Mesenchymal stem cell (in vitro differentiated cells and primary cell): ENCODE measurements at places on chromosomes 13 and 19.

DNA sequence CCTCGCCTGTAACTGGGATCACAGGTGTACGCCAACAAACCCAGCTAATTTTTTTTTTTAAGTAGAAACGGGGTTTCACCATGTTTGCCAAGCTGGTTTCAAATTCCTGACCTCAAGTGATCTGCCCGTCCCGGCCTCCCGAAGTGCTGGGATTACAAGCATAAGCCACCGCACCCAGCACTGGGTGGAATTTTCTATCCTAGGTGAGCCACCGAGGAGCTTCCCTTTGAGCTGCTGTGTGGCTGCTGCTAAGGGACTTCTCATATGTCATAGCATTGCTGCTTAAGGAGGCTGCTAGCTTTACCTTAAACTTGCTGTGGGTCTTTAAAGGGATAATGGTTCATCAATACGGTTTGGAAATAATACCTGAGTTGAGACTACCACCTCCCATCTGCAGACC, 2.9 kb upstream of the AMER2 start:
- no peak for DNase-seq

- peak; percentile 21 for DNase-seq
Measured at GRCh38 chr19:2782329-2782935, 641 bp downstream of the SGTA start.

DNA sequence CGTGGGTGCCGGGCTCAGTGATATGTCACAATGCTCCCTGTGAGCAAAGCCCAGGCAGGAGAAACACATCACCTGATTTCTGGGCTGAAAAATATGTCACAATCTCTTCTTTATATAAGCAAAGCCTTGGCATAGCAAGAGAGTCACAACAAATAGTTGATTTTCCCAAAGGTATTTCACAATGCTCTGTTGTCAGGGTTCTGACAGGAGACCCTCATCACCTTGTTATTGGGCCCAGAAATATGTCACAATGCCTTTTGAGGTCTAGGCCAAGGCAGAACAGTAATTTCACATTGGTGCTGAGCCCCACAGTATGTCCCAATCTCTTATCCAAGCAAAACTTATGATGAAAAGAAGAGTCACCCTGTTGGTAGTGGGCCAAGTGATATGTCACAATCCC, 125.7 kb downstream of the ZNF675 start:
- no peak for DNase-seq

DNA sequence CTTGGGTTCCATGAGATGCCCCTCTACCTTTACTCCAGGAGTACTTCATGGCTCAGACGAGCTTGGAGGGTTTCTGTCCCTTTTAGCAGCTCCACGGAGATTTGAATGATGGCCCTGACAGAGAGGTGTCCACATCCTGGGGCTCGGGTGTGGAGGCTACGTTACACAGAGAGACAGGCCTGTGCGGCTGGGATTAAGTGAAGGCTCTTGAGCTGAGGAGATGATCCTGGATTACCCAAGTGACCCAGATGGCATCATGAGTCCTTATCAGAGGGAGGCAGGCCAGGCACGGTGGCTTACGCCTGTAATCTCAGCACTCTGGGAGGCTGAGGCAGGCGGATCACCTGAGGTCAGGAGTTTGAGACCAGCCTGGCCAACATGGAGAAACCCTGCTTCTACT, 12.4 kb downstream of the DPP9 start:
- DNase-seq, result no peak

- DNase-seq, result peak; percentile 91
Measured at GRCh38 chr19:55178781-55179599, 1.1 kb downstream of the SYT5 start.

GRCh38 chr13:68927387-68928026, 1180.1 kb upstream of the ATXN8OS start:
- DNase-seq, result peak; percentile 39

DNA sequence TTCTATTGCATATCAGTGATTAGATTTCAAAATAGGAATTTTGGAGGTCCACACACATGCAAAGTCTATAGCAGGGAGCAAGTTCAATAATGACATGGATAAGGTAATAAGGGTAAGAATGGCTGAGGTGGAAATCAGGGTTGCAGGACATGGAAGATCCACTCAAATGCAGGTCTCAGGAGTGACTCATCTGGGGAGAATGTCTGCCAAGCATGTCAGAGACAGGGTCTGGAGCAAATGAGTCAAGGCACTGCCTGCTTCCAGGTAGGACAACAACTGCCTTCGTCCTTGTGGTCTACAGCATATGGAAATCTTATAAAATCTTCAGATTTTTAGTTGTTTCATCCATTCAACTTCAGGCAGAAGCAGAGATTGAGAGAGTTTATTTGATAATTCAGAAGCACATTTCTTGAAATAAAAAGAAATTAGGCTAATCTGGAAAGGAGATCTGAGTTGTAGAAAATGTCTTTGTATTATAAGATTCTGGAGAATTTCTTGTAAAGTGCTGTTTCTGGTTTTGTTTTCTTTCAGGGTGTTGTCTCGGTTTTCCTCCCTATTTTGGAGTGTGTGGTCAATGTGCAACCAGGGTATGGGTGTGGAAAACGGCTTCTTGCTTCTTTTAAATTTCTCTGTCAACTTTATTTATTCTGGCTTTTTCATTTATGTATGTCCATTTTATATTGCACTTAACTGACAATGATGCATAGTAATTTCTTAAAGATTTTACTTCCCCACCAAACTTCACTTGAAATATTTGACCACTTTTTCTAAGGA, 748.8 kb downstream of the LIG4 start:
- DNase-seq, result peak; percentile 71

GRCh38 chr13:104525467-104525866, 1459.2 kb upstream of the SLC10A2 start:
- no peak for DNase-seq

DNA sequence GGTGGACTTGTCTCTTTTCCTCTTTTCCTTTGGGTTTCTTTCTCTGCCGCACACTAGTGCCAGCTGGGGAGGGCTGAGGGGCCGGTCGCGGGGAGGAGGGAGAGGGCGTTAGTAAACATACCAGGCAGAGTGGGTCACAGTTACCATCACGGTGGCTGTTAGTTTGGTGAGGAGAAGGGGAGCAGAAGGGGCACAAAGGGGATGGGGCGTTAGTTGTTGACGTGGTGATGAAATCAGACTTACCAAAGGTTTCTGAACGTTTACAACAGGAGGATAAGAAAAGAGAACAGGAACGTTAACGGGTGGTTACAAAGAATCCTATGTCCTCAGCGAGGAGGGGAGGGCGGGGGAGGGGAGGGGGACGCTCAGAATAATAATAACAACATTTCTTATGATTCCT, 77.9 kb downstream of the PTPRS start:
- no peak for DNase-seq

DNA sequence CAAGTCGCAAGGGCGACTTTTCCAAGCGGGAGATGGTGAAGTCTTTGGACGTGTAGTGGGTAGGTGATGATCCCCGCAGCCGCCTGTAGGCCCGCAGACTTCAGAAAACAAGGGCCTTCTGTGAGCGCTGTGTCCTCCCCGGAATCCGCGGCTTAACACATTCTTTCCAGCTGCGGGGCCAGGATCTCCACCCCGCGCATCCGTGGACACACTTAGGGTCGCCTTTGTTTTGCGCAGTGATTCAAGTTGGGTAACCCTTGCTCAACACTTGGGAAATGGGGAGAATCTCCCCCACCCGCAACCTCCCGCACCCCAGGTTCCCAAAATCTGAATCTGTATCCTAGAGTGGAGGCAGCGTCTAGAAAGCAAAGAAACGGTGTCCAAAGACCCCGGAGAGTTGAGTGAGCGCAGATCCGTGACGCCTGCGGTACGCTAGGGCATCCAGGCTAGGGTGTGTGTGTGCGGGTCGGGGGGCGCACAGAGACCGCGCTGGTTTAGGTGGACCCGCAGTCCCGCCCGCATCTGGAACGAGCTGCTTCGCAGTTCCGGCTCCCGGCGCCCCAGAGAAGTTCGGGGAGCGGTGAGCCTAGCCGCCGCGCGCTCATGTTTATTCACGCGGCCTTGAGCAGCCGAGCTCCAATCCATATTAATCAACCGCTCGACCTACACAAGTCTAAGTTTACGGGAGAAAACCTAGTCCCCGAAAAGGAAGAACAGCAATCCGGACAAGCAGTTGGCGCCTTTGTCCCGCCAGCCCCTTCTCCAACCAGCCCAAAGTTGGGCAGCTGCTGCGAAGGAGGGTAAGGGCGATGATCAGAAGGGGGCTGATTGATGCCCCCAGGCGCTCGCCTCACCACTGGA, 9.9 kb downstream of the SOX21 start:
- DNase-seq, result no peak

DNA sequence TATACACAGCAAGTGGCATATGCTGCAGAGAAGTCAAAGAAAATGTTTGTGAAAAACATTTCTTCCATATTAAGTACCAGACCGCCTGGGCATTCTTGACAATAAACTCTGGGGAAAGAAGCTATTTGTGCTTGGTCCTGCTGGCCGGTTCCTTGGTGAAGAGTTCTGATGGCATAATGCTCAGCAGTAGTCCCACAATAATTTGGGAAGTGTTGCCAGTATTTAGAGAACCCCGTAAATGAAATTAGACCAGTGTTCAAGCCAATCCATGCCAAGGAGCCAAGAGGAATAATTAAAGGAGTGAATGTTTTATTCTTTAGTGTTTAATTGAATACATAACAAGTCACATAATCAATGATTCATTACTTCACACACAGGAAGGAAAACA, 6.3 kb downstream of the KCTD12 start:
- DNase-seq, result no peak

- no peak for DNase-seq
Measured at GRCh38 chr13:49183672-49184325, 36.3 kb upstream of the MLNR start.

DNA sequence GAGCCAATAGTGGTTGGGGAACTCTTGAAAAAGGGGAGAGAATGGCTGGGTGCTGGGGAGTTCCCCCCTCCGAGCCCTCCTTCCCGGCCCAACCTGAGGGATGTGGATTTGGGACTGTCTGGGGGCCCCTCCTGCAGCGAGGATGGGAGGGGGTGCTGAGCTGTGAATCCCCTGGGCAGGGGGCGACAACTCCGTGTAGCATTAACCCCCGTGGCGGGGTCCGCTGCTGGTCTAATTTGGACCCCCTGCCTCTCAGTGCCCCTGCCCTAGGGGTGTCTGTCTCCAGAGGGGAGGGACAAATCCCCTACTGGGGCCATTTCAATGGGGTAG, 9.7 kb downstream of the MIDN start:
- DNase-seq, result no peak

DNA sequence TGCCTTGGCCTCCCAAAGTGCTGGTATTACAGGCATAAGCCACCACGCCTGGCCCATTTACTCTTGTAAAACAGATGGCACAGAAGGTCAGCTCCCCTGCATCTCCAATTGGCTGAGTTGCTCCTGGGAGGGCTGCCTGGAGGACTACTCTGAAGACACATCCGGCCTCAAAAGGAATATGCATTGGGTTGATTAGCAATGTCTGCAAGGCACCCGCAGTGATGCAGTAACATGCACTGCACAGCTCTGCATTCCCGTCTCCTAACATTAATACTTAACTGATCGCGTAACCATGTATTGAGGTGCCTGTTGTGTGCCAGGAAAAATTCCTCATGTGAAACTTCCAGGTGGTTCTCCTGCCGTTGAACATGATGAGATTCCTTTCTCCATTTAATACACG, 5.0 kb downstream of the ELAVL3 start:
- no peak for DNase-seq

DNA sequence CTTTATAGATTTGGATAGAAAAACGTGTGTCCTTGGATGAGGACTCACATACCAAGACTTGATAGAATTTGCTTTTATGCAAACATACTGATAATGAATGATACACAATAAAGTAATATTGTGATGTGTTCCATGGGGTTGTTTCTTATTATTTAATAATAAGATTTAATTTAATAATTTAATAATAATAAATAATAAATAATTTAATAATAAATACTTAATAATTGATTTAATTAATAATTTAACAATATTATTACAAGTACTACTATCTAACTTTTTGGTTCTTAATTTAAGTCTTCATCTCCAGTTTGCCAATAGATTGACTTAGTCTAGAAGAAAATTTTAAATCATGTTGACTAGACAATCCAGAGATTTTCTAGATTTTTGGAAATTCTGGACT, 909.2 kb upstream of the PCDH20 start:
- DNase-seq, result no peak

- DNase-seq, result peak; percentile 30
Measured at GRCh38 chr13:81211713-81212112, 870.8 kb upstream of the SPRY2 start.

GRCh38 chr13:78192716-78193115, 274.1 kb upstream of the EDNRB start:
- DNase-seq, result peak; percentile 11

DNA sequence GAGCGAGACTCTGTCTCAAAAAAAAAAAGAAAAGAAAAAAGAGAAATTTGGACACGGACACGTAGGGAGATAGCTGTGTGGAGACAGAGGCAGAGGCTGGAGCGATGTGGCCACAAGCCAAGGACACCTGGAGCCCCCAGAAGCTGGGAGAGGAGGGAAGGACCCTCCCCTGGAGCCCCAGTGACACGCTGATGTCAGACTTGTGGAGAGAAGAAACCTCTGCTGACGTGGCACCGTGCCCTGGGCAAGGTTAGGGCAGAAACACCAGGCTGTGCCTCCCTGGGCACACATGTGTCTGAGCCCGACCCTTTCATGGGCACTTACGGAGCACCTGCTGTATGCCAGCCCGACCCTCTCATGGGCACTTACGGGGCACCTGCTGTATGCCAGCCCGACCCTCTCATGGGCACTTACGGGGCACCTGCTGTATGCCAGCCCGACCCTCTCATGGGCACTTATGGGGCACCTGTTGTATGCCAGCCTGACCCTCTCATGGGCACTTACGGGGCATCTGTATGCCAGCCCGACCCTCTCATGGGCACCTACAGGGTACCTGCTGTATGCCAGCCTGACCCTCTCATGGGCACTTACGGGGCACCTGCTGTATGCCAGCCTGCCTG, 17.8 kb downstream of the ARID3A start:
- DNase-seq, result no peak

DNA sequence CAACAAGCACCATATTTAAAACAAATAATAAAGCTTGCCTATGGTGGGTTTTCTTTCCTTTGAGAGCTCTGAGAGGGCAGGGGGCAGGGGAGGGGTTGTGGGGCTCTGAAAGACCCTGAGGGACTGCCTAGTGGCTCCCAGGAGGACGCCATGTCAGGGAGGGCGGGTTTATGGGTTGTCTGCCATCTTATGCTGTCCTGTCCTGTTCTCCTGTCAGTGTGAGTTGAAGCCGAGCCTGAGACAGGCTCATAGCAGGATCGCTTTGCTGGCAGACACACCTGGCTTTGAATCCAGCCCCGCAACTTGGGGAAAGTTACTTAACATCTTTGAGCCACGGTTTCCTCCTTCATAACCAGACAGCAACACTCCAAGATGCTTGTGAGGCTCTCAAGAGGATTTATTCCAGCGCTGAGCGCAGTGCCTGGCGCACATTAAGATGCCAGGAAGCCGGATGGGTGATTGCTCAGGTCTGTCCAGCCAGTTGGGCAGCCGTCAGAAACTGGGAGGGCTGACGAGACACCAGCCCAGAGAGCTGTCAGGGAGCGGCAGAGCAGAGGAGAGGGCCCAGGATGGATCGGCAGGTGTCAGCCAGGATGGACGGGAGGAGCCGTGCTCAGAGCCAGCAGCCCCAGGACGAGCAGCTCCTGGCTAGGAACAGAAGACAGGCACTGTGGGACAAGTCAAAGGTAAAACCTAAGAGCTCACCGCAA, 36.8 kb upstream of the C1QTNF9 start:
- no peak for DNase-seq

GRCh38 chr19:17794731-17795494, at the start of gene B3GNT3:
B3GNT3 (plus strand) TSS chr19:17795138; CDS start chr19:17807808, 12,670 bp downstream.
- DNase-seq, result no peak

- DNase-seq, result no peak
Measured at GRCh38 chr19:18773682-18774081, 17.4 kb downstream of the COMP start.
